GOT3 (cell line): ENCODE measurements at places on chromosomes 4 and X.

DNA sequence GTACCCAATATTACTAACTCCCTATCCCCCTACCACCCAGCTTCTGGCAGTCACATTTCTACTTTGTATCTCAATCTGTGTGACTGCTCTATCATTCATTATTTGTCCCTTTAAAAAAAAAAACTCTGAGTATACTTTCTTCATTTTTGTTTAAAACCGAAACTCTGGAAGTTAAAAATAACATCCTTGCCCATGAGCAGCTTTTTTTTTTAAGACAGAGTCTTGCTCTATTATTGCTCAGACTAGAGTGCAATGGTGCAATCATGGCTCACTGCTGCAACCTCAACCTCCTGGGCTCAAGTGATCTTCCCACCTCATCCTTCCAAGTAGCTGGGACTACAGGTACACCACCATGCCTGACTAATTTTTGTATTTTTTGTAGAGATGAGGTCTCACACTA is 15.8 kb downstream of the UBE2K start:
- no peak for DNase-seq

- no peak for DNase-seq
Observed at GRCh38 chrX:292900-293897, 12.0 kb downstream of the PLCXD1 start.

DNA sequence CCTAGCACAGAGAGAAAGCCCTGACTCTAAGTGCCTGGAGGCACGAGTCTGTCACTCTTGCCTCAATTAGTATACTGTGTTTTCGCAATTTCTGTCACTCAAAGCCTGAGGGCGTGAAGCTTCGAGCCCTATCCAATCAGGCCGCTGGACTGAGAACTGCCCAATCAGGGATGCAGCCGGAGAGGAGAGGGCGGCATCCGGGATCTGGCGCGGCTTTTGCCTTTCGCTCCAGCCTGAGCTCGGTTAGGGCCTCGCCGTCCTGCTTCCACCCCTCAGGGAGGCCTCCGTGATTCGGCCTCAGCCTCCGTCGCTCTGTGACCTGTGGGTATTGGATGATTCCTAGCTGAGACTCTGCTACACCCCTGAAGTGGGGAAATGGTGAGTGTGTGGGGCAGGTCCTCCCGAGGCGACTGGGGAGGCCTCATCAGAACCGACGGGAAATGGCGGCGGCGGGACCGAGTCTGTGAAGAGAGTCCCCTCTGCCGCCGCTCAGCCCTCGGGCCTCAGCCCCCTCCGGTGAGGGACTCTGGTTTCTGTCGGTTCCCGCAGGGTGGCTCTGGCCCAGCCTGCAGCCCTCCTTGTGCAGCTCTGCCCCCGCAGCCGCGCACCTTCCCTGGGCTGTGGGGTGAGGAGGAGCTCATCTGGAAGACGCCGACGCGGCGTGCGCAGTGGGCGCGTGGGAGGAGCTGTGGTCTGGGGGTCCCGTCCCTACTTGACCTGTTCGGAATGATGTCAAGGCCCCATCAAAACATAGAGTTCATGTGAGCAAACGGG is 48.5 kb downstream of the ZNF141 start:
- no peak for DNase-seq

- no peak for DNase-seq
Observed at GRCh38 chr4:134408897-134409296, 207.3 kb upstream of the PABPC4L start.

DNA sequence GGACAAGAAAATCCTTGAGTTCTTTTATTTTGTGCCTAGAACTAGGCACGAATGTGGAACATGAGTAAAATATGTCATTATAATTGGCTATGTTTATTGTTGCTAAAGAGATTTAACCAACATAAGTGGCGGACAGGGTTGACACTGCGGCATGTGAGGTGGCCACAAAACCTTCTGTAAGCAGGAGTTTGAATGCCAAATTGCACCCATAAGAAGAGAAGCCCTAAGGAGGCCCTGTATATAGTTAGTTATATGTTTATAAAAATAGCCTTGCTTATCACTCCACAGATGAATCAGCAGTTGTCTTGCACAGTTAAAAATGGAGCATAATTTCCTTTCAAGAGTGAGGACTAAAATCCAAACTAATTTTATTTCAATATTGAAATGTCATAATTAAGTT is 336.1 kb downstream of the GBA3 start:
- DNase-seq = no peak

DNA sequence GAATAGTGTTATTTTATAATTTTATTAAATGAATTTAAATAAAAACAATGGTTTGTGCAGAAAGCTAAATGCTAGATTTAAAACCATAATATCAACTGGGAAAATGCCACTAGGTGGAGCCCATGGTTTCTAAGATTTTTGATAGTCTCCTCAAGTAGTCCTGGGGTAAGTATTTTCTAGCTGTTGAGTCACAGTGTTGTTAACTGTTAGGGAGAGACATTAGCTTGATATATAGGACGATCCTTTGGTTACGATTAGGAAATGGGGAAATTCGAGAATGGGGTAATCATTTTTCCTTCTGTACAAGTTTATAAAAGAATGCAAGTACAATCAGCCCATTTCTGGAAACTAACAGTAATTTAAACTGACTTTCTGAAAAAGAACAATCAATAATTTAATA is 378.4 kb downstream of the ANKRD50 start:
- DNase-seq = no peak

DNA sequence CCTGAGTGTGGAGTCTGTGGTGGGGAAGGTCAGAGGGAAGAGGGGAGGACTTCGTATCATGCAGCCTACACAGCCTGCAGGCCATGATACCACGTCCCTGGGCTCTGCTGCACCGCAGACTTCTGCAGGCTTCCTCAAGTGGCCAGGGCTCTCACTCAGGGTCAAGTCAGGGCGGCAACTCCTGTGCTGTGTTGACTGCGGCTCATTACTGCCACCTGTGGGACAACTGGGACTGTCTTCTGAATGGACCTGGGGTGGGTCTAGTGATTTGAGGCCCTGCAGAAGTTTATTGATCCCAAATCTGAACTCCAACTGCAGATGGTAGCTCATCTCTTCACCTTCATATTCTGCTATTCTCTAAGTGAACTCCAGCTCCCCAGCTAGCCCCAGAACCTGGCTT is 167.1 kb downstream of the NSUN7 start:
- no peak for DNase-seq

GRCh38 chrX:18394477-18394876 is 30.9 kb upstream of the CDKL5 start:
- no peak for DNase-seq

GRCh38 chrX:32804034-32804433 is 407.3 kb downstream of the DMD start:
- no peak for DNase-seq

GRCh38 chr4:80026100-80026499 is 46.9 kb downstream of the ANTXR2 start:
- DNase-seq = no peak

GRCh38 chr4:109810552-109811387 is 4.8 kb upstream of the GAR1 start:
- DNase-seq = no peak

GRCh38 chr4:158796370-158797140 is 27.7 kb downstream of the FNIP2 start:
- no peak for DNase-seq

DNA sequence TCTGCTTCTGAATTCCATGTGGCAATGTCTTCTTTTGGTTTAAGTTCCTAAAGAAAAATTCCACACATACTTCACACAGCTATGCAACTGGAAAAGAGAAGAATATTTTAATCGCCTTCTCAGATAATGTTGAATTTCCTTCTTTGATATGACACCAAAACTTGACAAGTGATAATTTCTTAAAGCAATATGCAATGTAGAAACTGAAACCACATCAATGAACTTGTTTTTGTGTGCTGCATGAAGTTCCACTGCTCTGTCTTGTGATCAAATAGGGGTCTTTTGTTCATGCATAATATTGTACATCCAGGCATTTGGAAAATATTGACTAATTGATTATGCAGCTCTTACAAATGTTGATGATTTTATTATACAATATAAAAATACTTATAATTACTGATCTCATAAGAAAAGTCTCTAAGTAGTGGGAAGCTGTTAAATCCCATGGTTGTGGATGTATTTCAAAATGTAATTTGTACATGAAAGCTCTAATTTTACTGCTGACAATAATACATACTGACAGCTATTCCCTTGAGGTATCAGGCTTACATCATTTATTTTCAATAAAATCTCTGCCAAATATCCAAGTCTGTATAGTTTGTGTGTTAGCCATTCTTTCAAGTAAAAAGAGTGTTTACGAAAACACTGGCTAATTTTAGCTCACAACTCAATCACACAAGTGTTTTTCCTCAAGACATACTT is 56.5 kb downstream of the AGA start:
- DNase-seq = no peak

DNA sequence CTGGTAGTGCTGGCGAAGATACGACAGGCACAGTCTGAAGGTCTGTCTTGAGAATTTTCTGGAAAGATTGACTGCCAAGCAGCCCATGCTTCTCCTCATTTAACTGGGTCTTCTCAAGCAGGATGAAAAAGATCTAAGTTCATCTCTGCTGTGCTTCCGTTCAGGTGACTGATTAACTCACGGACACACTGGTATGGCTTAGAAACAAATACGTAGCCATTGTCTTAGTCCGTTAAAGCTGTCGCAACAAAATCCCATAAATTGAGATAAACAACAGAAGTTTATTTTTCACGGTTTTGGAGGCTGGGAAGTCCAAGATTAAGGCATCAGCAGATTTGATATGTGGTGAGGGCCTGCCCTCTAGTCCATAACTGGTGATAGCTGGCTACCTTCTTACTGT is 39.5 kb downstream of the SPINK2 start:
- DNase-seq = no peak

- no peak for DNase-seq
Observed at GRCh38 chrX:46653482-46653881, 79.9 kb downstream of the CHST7 start.

- DNase-seq = no peak
Observed at GRCh38 chr4:153790962-153791551, 2.2 kb upstream of the SFRP2 start.

GRCh38 chrX:7262551-7262950 is 114.6 kb upstream of the PUDP start:
- DNase-seq = no peak

- DNase-seq = no peak
Observed at GRCh38 chrX:155216940-155217440, 730 bp downstream of the VBP1 start.

DNA sequence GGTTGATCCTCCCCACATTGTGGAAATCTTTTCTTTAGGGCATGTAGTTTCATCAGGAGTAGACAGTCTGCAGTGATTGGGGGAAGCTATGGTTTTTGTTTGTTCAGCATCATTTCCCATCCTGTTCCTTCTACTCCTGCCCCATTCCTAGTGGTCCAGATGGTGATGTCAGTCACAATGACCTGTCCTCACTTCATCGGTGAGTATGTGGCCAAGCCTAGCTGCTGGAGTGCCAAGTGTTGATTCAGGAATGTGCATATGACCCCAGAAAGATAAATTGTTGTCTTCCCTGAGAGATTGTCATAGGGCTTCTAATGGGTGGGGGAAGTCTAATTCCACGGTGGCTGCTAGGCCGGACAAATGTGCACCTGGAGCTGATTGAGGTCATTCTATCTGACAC is 130.6 kb upstream of the FAT1 start:
- no peak for DNase-seq

DNA sequence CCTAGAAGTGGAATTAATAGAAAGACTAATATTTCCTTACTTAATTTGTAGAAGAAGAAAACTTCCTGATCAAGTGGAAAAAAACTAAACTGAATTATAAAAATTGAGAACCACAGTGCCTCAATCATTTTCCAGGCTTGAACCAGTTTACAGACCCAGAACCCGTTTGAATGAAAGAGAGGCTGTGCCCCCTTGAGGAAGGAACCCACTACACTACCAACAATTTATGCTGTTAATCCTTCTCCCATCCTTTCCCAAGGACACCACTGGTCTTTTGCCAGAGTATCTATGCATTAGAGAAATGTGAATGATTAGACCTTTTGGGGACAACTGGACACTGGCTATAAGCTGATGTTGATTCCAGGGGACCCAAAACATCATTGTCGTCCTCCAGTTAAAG is 842.6 kb downstream of the TECRL start:
- no peak for DNase-seq

GRCh38 chrX:104253567-104254441 is 929 bp downstream of the ESX1 start:
- no peak for DNase-seq

DNA sequence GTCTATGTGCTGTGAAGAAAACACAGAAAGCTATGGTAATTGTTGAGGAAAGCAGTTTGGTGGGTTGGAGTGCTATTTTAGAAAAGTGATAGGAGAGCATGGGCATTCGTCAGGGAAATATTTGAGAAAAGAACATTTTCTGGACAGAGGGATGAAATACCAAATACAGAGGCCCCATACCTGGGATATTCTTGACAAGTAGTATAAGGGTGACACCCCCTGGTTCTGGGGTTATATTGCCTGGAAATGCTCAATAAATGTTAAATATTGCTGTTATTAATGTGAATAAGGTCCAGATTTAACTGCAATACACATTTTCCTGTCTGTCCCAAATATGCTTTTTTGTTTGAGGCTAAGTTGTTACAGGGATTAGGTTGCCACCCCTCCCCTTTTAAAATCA is 42.9 kb downstream of the WWC2 start:
- no peak for DNase-seq

DNA sequence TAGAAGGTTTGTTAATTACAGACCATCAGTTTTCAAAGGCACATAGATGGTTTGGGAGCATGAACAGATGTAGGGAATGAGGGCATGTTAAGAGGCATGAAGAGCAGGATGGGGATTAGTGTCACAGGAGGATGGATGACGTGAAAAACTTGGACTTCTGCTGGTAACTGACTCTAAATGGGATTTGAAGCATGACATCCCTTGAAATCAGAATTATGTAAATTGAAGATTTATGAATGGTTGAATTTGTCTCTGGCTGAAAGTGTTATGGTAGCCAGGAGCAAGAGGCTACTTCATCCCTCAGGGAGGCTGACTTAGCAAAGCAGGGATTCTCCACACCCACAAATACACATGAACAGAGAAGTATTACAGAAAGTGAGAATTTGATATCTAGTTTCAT is 454.6 kb downstream of the MAGEB5 start:
- DNase-seq = no peak
